ENCODE measurements at places on chromosomes 6 and 20.

DNA sequence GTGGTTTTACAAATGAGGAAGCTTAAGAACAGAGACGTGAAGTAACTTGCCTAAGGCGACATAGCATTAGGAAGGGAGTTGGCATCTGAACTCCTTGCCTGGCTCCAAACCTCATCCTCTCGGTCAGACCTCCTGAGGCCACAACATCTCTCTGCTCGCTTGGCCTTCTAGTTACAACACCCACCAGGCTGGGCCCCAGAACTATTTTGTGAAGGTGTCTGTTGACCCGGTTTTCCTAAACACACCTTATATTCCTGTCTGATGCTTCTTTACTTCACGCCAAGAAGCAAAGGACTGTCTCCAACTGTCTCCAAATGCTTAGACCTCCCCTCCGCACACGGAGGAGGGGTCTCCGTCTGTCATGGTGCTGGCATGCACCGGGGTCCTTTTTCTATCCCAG lies 326.6 kb downstream of the THBS2 start:
- no peak for DNase-seq

- DNase-seq: no peak
These were observed 440.1 kb downstream of the EPHA7 start for GRCh38 chr6:92979281-92979680.

DNA sequence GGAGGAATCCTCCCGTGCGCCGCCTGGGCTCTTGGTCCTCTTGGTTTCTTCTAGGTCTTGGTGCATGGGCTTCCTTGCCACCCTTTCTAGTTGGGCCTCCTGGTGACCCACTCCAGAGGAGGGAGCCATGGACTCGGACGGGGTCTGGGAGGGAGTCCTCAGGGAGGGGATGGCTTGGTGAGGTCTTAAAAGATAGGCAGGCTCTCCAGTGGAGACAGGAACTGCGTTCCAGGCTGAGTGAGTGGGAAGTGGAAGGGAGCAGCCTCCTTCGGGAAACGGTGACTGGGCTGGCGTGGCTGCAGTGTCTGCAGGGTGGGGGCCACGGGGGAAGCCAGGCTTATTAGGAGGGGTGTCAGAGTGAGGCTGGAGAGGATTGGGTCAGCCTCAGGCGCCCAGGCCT lies 152.8 kb downstream of the GRM4 start:
- DNase-seq: no peak

- DNase-seq: no peak
These were observed 96.9 kb downstream of the PAK5 start for GRCh38 chr20:9741996-9742395.

All from CMK (cell line).